ENCODE measurements at places on chromosomes 16 and 17.

GRCh38 chr17:29640981-29641642 is 18.4 kb upstream of the CORO6 start:
- no peak for DNase-seq

DNA sequence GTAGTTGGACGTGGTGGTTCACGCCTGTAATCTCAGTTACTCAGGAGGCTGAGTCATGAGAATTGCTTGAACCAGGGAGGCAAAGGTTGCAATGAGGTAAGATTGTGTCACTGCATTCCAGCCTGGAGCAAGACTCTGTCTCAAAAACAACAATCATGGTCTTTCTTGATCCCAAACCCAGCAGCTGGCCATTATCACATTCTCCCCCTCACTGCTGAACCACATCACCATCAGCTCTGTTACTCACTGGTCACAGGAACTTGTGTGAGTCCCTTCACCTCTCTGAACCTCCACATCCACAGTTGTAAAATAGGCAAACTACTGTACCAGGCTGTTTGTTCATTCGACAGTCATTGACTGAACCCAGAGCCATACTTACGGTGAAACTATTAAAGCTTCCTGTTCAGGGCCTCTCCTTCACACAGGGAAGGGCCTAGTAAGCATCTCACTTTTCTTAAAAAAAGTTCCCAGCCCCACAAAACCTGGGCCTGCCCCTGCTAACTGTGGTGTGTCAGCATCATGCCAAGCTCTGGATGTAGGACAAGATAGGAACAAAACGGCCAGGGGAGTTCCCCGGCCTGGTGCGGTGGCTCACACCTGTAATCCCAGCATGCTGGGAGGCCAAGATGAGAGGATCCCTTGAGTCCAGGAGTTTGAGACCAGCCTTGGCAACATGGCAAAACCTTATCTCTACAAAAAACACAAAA is 104.7 kb downstream of the COPRS start:
- DNase-seq: peak; percentile 68

DNA sequence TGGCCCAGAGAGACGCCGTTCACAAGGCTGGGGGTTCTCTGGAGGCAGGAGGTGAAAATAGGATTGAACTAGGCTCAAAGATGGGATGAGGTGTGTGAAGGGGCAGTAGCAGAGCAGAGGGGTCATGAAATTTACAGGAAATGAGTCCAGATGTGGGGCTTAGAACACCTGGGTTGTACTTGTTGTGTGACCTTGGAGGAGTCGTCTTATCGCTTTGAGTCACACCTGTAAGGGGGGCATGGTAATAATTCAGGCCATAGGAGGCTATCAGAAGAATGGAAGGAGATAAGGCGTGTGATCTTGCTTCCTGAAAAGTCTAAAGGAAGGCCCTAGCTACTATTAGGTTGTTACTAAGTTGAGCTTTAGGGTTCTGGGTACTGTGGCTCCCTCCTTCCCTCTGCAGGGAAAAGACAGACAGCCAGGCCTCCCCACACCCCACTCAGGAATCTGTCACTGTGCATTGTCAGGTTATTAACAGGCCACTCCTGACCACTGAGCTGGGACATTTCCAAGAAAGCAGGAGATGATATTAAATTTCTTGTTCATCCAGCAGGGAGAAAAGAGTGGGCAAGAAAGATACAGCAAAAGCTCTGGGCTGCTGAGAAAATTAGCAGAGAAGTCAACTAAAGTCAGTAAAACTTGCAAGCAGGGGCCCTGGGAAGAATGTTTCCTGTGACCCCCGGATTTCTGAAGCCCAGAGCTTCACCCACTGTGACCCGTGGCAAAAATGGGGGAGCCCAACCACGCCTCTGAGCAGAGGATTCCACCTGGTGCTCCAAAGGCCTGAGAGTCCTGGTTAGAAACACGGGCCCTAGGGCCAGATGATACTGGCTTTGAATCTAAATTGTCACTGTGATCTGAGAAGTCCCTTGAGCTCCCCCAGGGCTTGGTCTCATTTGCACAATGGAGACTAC is 6.0 kb upstream of the CDC42EP4 start:
- no peak for DNase-seq

DNA sequence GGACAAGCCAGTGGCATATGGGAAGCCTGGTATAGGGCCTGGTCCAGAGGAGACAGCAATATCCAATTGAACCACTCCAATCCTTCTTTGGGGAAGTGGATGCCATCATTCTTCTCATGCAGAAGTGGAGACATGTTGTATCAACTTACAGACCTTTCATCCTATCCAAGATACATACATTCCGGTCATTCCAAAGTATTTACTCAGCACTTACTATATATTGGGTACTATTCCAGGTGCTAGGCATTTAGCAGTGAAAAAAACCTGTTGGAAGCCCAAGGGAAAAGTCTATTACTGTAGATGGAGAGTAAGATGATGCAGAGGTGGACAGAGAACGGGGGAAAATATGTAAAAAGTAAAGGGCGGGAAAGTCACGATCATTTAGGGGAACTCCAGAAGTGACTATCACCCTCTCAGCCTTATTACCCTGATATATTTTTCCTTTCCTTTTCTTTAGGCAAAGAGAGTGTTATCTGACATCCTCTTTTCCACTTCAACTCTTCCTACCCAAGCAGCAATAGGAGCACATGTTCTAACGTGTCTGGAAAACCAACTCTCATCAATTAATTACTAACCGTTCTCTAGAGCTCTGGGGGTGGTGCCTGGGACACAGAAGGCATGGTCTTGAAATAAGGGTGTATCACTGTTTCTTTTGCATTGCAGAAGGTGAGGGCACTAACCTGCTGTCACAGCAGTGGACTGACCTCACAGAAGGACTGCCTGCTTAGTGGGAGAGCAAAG is 210.1 kb upstream of the MAF start:
- no peak for DNase-seq

DNA sequence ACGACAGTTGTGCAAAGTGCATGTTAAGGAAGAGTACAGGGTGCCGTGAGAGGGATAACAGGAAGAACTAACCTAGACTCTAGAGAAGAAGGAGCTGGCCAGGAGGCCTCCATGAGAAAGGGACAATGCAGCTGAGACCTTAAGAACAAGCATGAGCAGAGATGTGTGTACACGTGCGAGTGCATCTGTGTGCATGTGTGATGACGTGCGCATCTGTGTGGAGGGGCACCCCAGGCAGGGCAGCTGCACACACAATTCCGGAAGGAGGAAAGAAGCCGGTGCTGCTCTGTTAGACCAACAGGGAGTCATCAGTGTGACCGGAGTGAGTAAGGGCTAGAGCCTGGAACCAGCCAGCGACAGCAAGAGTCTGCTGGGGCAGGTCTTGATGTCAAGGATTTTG is 7.6 kb upstream of the KIF19 start:
- no peak for DNase-seq
